ENCODE measurements at places on chromosomes 2 and 18.

DNA sequence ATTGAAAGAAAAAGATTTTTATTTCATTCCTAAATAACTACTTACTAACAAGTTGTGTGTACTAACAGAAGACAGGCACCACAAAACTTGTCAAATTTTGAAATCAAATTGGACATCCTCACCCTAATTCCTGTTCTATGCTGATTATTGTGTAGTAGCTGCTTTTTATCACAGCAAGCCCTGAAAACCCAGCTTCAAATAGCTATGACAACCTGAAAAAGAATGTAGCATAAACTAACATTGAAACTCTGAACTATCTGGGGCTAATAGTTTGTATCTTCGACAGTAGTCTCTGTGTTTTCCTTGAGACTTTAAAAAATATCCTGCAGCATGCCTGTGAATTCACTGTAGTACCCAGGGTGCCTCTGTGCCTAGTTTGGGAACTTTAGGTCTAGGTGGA, 122.6 kb downstream of the WDPCP start:
- DNase-seq, result no peak

GRCh38 chr2:98308532-98308931, 37.7 kb upstream of the CNGA3 start:
- DNase-seq, result no peak

- DNase-seq, result no peak
Measured at GRCh38 chr2:236694146-236694888, 124.7 kb downstream of the ACKR3 start.

GRCh38 chr2:126244937-126245336, 411.0 kb upstream of the GYPC start:
- DNase-seq, result no peak

DNA sequence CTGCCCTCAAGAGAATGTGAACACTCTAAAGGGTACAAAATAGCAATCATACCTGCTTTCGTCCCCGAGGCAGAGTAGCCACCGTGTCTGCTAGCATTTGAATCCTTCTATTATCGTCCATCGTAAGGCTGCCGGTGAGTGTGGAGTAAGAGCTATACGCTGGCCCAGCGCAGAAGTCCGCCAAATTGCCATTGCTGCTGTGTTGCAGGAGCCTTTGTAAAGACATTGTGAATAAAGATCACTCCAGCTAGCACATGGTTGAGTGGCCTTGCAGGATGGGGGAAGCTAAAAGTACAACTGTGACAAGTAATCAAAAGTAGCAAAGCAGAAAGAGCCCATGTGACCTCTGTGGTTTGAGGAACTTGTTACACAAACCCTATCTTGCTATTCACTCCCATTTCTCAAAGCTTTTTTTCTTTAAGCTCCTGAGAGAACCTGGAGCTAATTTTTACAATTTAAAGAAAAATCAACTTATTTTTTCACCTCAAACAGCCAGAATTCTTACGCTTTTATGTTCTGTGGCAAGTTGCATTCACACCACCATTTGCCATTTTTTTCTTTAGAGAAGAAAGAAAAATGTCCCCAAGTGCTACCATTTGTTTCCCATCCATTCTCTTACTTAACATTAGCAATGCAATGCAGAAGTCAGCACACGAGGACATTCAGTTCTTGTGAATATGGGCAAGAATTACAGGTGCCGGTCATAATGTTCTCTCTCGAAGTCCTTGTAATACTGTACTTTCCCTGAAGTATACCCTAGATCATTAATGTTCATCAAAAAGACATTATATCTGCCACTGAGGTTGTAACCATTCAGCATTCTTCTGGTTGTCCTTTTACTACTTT, at the start of gene CYTIP:
Gene CYTIP, minus strand, starts transcription at position 295 of the 846 bp plus-strand sequence. Its CDS starts 69 bp downstream, at position 226.
- peak; percentile 78 for DNase-seq

DNA sequence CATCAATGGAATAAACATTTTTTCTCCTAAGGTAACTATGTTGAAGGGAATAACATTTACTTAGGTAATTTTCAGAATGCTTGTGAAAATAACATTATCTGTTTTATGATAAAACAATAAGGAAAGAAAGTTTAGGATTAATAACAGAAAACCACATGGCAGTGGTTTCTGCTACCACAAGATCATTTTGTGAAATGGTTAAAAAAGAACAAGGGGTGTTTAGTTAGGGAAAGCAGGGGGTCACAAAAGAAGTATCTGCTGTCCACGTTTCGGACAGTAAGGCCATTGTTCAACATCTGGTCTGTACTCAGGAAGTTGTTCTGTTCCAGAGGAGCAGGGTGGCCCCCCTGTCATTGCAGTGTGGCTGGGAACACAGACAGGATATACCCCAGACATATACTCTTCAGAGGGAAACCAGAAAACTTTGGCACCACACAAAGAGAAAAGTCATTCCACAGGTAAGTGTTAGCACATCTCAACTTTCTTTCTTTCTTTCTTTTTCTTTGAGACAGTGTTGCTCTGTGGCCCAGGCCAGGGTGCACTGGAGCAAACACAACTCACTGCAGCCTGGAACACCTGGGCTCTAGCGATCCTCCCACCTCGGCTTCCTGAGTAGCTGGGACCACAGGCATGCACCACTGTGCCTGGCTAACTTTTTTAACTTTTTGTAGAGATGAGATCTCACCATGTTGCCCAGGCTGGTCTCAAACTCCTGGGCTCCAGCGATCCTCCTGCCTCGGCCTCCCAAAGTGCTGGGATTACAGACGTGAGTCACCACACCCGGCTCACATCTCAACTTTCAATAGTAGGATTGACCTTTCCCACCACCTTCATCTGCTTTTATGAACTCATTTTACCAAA, 14.8 kb upstream of the ARL5A start:
- no peak for DNase-seq

DNA sequence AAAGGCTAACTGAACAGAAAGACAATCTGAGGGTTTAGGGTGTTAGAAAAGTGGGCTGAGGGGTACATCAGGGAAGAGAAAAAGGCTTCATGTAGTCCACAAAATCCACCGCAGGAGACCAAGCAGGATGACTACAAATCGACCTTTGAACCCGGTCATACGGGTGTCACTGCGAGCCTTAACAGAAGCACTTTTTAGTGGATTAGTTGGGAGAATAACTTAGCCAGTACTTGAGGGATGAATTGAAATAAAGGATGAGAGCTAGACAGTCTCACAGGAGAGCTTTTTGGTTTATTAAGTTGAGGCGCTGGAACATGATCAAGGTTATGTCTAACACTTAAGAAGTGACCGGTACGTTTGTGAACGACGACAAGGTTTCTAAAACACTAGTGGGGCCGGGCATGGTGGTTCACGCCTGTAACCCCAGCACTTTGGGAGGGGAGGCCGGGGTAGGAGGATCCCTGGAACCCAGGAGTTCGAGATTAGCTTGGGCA, 217.7 kb downstream of the MCFD2 start:
- DNase-seq, result no peak

DNA sequence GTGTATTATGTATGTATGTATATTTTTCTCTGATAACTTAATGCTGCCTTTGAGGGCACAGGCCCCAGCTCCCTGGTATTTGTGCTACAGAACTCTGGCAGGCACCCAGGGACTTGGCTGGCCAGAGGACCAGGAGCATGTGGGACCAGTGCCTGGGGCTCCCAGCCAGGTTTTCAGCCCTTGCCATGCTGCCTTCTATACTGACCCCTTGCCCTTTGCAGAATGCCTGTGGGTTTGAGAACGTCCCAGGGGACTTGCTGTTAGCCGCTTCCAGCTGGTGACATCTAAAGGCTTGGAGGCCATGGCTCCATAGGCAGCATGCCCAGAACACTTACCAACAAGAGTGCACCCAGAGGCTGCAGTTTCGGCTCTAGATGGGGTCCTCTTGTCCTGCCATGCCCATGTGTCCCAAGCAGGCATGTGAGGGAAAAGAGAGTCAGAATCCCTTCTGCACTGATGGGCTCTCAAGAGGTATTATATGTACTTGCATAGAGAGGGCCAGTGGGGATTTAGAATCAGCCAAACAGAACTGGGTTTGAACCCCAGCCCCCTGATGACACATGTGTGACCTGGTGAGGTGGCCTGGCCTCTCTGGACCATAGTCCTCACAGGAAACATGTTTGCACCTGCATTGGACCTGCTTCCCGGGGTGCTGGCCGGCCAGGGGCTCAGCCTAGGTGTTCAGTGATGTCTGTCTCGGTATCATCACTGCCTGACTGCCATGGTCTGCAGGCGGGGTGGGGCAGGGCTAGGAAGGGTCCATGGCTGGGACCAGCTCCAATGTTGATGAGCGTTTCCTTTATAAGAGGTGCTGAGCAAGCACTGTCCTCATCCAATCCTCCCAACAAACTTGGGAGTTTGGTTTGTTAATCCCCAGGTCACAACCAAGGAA, 119.2 kb upstream of the FHL2 start:
- peak; percentile 76 for DNase-seq

DNA sequence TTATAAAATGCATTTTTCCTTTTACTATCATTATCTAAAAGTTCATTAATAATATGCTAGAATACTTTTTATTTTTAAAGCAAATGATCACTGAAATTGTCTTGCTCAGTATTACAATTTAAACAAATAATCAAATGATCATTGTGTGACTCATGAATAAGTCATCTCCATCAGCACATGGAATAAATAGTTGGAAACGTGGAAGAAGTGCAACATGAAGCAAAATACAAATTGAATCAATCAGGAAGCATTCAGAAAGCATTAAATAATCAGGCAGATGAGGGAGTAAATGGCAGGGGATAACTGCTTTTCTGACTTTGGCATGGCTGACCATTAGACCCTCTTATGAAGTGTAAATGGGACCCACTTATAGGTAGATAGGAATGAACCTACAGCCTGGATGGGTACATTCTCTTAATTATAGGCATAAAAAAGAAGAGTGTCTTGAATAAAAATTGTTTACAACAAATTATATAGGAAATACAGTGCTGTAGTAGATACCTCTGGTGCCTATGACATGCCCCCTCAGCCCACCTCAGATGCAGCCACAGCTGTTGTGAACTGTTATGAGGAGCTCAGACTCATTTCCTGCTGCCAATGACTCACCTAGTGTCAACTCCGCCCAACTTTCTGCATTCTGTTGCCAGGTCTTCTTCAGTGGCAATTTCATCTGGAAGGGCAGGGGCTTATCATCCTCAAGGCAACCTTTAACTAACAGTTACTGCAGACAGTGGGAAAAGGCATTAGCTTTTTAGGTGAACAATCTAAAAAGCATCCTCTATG, 936.0 kb downstream of the TRIB2 start:
- DNase-seq, result no peak

GRCh38 chr2:236673126-236673822, 103.6 kb downstream of the ACKR3 start:
- peak; percentile 55 for DNase-seq

DNA sequence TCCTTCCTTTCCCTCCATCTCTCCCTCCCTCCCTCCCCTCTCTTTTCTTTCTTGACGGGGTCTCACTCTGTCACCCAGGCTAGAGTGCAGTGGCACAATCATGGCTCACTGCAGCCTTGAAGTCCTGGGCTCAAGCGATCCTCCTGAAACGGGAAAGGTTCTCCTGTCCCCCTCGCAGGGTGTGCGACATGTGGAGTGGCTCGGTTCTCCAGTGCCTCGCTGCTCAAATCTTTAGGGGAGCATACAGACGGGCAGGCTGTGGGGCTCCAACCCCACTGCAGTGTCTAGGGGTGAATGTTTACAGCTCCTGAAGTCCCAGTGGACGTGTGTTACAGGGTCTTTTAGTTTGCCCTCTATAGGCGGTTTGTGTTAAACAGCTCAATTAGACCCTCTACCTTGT, 74.0 kb downstream of the MEX3C start:
- no peak for DNase-seq

- DNase-seq, result no peak
Measured at GRCh38 chr2:46813680-46814079, 101.9 kb downstream of the MCFD2 start.

- DNase-seq, result no peak
Measured at GRCh38 chr2:200575957-200576356, 9.9 kb upstream of the AOX1 start.

- DNase-seq, result peak; percentile 37
Measured at GRCh38 chr2:25197336-25198208, 29.2 kb upstream of the POMC start.

DNA sequence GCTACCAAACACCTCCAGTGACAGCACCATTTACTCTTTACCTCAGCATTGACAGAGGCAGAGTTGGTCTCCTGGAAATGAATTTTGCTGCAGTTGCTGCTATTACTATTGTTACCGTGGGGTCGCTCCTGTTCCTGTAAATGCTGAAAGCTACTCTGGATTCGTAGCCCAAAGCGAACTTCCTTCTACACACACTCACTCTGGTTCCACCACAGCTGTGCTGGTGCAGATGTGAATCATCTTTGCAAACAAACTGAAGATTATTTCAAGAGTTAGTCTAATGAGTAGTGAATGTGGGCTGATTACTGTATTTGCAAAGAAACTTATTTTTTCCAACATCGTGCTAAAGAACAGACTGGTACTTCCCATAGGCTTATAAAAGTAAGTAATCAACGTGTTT, 304.0 kb downstream of the LPIN1 start:
- DNase-seq, result no peak

DNA sequence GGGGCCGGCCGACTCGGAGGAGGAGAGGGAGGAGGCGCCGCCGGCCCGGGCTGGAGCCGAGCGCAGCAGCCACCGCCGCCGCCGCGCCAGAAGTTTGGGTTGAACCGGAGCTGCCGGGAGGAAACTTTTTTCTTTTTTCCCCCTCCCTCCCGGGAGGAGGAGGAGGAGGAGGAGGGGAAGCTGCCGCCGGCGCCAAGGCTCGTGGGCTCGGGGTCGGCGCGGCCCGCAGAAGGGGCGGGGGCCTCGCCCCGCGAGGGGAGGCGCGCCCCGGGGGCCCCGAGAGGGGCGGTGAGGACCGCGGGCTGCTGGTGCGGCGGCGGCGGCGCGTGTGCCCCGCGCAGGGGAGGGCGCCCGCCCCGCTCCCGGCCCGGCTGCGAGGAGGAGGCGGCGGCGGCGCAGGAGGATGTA, 316 bp downstream of the CRIM1 start:
- no peak for DNase-seq

DNA sequence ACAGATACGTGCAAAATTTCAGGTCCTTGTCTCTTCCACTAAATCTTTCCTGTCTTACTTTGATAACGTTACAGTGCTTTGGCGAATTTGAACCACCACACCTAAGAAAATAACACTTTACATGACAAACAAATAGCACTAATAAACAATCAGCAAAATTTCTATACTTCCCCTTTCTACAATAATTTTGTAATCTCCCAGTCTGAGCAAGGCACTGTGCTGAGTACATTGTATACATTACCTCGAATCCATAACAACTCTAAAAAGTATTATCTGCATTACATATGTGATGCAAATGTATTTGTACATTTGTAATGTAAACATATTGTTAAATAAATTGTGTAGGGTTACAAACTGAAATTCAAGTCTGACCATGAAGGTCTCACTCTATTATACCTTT, 49.9 kb downstream of the RTN4 start:
- DNase-seq, result no peak

- no peak for DNase-seq
Measured at GRCh38 chr2:231163011-231163410, 35.4 kb upstream of the ARMC9 start.

- DNase-seq, result no peak
Measured at GRCh38 chr2:24285484-24286152, 74.7 kb downstream of the ITSN2 start.

GRCh38 chr2:173030561-173031490, 44.8 kb upstream of the MAP3K20 start:
- DNase-seq, result no peak

All from posterior vena cava (tissue), 2 donors.